ENCODE measurements at places on chromosomes 6 and 20. TPM values are rescaled to one million over a fixed set of nuclear protein-coding genes. Genes with fewer than 3 reads are reported as not detected.

GRCh38 chr20:8602389-8603116, 466.3 kb upstream of the PLCB4 start:
- DNase-seq: no peak

SLC22A7 gene
- 0.95 TPM for polyA plus RNA-seq

GRCh38 chr6:3529232-3529631, 72.4 kb upstream of the SLC22A23 start:
- no peak for DNase-seq

DNA sequence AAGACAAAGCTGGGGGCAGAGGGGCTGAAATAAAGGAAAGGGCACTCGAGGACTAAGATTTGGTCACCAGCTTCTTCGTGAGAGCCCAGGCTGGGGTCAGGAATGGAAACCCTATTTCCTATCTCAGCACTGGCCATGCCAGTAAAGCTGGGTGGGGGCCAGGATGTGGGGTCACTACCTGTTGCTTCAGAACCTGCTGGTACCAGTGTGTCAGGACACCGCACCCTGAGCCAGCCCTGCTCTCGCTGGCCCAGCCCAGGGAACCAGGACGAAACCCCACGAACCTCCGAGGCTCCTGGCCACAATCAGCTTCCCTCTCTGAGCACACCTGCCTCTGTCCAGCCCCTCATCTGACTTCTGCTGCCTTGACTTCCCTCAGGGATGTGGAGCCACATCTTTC, 2.1 kb downstream of the CDSN start:
- DNase-seq: no peak

GRCh38 chr6:111432511-111432910, 50.5 kb downstream of the REV3L start:
- no peak for DNase-seq

DNA sequence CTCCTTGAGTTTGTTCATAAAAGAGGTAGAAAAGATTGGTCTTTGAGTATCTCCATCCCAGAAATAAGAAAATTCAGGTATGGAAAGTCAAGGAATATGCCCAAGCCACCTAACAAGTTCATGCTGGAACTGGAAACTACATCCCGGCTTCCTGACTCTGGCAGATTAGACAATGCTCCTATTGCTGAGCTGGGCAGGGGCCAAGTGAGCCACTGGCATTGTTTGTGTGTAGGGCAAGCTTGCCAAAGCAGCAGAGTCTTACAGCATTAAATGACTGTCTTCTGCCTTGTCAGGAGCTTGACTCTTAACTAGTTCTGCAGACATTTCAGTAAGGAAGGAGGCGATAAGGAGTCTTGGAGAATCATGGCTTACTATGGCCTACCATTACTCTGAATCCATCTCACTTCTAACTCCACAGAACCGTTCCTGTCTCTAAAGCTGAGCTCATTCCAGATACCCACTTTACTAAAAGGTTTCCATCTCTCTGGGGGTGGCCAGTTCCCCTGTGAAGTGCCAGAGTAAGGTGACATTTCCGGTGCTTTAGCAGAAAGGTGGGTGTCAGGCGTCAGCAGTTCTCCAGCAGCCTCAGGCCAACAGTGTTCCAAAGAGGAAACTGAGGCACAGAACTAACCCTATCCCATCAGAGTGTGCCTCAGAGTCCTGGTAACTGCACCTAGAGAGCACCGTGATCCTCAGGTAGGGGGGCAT, 30.1 kb downstream of the PRDM1 start:
- no peak for DNase-seq
